8988T (cell line): ENCODE measurements at places on chromosomes 1 and 21.
A peak's percentile ranks its signal among the peaks of the same experiment; 100 is the strongest.

GRCh38 chr1:198841477-198841876, 202.6 kb downstream of the PTPRC start:
- no peak for DNase-seq

DNA sequence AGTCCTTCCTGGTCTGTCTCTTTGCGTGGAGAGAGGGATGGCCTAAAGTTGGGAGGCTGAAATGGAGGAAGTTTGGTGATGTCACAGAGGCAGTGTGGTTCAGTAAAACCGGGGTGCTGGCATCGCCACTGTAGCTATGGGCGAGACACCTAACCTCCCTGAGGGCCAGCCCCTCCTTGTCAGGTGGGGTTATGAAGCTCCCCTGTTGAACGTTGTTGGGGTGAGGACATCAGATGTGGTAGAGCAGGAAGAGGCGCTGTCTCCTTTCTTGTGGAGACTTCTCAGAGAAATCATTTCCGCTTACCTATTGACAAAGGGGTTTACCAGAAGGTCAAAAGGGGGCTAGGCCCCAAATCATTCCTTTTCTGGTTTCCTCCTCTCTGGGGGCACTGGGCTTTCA, 294.7 kb downstream of the SIPA1L2 start:
- DNase-seq = no peak

DNA sequence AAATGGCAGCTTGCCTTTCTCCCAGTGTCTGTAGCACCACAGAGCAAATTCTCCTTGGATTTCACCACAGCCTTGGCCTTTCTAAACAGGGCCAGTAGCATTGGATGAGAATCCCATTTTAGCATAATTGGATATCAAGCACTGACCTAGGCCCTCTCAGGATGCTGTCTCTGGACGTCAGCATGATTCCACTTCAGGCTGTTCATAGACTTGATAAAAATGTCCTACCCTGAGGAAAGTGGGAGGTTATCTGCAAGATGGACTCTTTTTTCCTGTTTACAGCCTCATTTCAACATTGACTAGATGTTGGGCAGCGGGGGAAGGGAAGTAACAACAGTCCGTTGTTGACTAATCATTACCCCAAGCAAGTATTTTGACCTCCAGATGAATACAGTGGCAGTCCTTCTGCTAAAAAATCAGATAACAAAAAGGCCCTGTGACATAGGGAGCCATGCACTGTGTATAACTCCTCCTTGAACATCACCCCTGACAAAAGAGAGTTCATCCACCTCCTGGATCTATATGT, 5.2 kb downstream of the NPL start:
- DNase-seq = no peak

- DNase-seq = no peak
Observed at GRCh38 chr1:62077821-62078220, 116.8 kb upstream of the L1TD1 start.

- no peak for DNase-seq
Observed at GRCh38 chr1:33152685-33153432, 29.0 kb downstream of the TRIM62 start.

DNA sequence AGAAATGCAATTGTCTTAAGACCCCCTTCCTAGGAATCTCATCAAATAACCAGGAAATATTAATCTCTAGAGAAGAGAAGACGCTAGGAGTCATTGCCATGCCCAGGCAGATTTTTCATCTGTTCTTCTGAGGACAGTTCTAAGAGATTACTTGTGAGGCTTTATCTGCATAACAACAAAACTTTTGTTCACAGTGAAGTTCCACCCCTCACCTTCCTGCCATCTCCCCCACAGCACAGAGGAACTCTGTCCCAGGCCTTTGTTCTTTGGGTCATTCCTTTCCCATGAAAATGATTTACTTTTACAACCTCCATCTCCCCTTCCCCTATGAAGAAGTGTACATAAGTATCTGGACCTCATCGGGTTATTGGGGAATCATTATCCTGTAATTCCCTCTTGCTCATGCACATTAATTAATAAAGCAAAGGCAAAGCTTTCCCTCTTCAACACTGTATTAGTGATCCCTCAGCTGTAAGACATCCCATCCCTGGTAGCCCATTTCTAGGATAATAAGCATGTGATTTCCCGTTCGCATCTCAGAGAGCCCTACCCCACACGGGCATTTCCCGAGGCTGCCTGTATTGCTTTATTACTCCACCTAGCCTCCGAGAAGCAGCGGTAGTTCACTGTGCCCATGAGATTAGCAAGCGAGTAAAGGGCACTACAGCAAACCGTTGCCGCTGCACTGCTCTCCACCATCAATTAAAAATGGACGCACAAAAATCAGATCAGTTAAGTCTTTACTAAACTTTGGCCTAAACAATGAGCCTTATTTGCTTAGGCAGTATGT, 384.4 kb upstream of the CAMK1G start:
- DNase-seq = no peak

DNA sequence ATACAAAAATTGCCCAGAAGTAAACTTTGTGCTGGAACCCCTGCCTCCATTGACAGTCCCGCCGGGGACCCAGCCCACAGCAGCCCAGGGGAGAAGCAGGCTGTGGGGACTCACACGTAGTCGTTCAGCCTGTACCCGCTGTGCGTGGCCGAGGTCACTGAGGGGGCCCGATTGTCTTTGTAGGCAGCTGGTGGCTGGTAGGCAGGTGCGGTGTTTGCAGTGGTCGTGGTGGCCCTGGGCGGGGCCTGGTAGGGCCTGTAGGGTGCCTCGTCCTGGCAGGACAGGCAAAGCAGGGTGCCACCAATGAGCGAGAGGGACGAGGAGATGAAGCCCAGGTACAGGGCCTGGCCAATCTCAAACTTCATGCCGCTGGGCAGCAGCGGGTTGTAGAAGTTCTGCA, 19.1 kb downstream of the CLDN14 start:
- no peak for DNase-seq

- no peak for DNase-seq
Observed at GRCh38 chr1:114023377-114023776, 44.1 kb downstream of the OLFML3 start.

DNA sequence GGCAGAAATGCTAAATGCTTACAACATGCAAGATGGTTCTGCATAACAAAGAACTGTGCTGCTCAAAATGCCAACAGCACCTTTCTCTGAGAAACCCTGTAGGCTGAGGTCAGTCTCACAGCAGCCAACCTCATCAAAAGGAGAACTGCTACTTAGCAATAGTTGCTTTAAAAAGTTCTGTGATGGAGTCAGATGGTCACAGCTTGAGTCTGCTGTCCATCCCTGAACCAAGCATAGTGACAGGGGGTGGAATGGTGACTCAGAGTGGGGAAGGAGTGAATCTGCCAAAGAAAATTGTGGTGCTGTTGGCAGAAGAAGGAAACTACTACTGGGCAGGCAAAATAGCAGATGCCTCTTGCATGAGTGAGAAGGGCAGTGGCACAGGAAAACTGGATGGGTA, 106.0 kb upstream of the FAM78B start:
- no peak for DNase-seq

GRCh38 chr1:172203135-172203823, 217.2 kb upstream of the C1orf105 start:
- DNase-seq = no peak

DNA sequence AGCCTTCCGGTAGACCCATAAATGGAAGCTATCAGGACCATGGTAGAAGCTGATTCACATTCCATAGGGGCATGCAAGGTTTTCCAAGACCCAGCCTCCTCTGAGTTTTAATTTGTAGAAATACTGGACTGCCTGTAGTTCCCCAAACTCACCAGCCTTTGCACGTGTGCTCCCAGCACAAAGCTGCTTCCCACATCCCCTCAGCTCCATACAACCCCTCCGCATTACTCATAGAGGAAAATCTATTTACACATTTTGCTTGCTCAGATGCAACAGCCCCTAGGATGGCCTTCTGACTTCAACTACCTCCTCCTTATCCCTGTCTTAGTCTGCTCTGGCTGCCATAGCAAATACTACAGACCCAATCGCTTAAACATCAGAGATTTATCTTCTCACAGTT, 336.2 kb downstream of the SETD4 start:
- no peak for DNase-seq

DNA sequence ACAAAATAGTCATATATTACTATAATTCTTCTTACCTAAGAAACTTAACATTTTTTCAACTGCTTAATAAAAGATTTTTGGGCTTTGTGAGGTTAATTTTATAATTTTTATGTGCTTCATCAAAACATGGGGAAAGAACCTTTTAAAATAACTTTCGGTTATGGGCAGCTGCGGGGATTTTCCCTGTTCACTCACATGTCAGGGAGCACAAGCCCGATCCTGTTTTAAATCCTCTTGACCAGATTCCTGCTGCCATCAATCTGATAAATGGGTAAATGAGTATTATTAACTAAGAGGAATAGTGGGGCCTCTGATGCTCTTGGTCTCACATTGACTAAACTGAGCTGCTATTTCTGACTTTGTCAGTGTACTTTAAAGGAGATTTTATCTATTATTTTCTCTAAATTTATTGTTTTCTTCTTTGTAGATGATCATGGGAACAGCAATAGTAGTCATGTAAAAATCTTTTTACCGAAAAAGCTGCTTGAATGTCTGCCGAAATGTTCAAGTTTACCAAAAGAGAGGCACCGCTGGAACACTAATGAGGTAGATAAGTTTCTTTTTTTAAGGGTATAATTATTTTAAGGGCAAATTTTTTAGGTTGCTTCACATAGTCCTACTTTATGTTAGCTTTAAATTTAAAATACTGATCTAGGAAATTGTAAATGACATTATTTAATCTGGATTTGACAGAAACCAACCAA, 39.6 kb downstream of the CAMTA1 start:
- no peak for DNase-seq

DNA sequence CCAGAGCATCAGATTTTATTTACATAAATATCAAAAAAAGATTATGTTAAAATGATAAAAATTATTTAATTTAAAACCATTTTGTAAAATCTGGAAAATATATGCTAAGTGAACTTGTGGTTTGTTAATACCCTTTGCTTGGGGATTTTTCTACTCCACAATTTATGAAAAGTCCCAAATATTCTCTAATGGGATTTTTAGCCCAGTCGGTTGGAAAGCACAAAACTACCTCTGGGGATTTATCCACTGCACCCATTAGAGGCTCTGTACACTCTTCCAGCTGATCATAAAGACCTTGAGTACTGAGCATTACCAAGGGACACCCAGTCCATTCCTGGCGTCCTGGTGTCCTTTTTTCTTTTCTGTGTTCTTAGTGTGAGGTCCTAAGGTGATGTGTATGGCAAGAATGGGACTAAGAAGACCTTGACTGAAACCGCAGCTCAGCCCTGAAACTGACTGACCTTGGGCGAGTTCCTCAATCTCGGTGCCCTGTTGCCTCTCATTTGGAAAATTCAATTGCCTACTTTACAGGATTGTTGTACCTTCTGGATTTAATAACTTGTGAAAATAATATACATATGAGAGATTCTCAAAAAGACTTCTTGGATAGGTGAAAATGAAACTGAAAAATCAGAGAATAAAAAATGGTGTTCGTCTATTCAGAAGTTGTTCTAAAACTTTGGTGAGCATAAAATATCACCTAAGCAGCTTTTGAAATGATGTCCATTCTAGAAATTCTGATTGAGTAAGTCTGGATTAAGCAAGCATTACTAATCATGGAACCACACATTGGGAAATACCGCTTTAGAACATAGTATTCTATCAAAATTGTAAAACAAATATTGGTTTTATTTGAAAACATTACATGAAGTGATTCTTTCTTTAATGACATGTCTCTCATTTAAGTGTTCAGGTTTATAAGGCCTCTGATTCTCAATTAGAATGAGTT, 21.5 kb upstream of the SAMSN1 start:
- no peak for DNase-seq

- DNase-seq = peak; percentile 78
Observed at GRCh38 chr1:1943834-1944570, 24.9 kb upstream of the TMEM52 start.

DNA sequence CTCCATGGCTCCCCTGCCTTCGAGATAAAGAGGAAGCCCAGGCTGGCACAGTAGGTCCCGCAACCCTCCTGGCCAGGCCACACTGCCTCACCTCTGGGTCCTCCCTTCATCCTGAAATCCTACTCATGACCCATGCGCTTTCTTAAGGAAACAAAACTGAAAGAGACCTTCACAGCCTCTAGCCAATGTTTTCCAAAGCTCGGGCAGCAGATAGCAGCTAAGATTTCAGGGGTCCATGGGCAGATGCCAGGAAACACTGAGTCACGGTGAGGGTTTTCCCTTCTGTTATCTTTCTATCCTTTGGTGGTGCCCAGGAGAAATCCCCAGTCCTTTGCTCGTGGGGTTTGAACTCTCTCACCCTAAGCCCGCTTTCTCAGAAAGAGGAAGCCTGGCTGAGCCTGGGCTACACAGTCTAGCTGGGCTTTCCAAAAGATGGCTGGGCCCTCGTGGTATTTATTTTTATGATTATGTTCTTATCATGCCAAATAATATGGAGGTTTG, 26.6 kb downstream of the TTC39A start:
- DNase-seq = no peak

DNA sequence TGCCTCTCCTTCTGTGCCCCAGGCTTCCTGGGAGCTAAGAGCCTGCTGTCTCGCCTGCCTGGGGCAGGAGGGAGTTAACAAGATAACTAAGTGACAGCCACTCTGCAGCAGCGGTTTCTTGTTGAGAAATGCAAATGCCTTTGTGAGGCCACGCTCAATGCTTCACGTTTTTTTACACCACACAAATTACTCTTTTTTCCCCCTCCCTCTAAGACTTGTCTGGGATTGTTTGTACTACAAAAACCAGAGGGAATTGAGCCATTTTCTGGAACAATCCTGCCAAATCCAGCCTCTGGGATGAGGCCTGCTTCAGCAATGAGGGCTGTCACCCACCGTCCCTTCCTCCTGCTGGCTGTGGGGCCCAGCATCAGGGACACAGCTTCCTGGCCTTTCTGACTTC, 119.6 kb downstream of the ACTL8 start:
- DNase-seq = no peak

GRCh38 chr1:42429603-42430002, 26.2 kb downstream of the ZMYND12 start:
- no peak for DNase-seq

- DNase-seq = no peak
Observed at GRCh38 chr21:30479259-30479658, 908 bp downstream of the KRTAP19-1 start.

DNA sequence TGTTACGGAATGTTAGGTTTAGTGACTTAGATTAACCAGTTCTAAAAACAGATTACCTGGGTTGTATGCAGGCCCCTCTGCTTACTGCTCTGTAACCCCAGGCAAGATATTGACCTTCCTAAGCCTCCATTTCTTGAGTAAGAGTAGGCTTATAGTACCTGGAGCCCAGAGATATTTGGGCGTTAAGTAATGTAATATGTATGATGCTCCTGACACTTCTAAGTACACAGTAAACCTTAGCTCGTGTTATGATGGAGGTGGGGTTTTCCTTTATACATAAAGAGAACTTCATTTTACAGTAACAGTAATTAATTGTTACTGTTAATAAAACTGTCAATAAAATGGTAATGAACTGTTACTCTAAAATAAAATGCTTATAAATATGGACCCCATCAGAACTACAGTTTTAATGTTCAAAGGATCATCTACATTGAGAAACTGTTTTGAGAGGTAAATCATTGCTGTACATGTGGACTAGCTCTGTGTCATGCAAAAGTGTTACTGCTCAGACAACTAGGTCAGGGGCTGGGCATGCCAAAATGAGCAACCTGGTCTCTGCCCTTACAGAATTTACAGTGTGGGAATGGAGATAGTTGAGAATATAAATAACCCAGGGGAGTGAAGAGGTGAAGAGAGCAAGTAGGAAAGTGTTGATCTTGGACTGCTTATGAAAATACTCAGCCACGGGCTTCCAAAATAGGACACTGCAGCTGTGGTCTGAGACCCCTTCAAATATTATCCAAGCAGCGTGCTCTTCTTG, 26.6 kb downstream of the LRRC8C start:
- no peak for DNase-seq

- DNase-seq = no peak
Observed at GRCh38 chr1:247156787-247157232, 15.0 kb downstream of the ZNF124 start.

GRCh38 chr1:25572107-25572506, 28.7 kb downstream of the LDLRAP1 start:
- DNase-seq = no peak
